ENCODE measurements at places on chromosomes 6 and 20.
A peak's percentile ranks its signal among the peaks of the same experiment; 100 is the strongest.

- no peak for DNase-seq
Measured at GRCh38 chr20:25637247-25637646, 13.4 kb upstream of the NANP start.

- no peak for DNase-seq
Measured at GRCh38 chr6:48475275-48475674, 364.3 kb upstream of the PTCHD4 start.

DNA sequence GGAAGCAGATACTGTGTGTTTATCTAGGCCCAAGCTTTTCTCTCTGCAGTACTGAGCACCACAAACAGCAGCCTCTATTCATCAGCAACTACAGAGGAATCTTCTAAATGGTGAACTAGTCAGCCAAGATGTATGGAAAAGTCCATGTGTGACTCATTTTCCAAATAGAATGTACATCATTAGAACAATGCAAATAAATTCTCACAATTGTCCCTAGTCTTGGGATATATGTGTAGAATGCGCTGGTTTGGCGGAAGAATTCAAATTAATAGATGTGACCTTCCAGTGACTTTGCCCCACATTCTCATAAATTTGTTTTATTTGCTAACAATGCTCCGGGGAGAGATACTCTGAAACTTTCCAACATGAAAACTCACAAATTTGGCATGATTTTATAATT is 436.2 kb downstream of the CBLN4 start:
- no peak for DNase-seq

GRCh38 chr6:89716532-89716931 is 78.0 kb upstream of the LYRM2 start:
- DNase-seq = peak; percentile 59

GRCh38 chr6:167660944-167661551 is 165.7 kb upstream of the AFDN start:
- DNase-seq = no peak

GRCh38 chr6:7156643-7157278 is 49.0 kb downstream of the RREB1 start:
- no peak for DNase-seq

- DNase-seq = no peak
Measured at GRCh38 chr6:30102414-30102969, 10.4 kb downstream of the TRIM31 start.

GRCh38 chr20:18666803-18667415 is 79.1 kb downstream of the DTD1 start:
- no peak for DNase-seq

- no peak for DNase-seq
Measured at GRCh38 chr6:38853236-38853635, 138.1 kb downstream of the DNAH8 start.

DNA sequence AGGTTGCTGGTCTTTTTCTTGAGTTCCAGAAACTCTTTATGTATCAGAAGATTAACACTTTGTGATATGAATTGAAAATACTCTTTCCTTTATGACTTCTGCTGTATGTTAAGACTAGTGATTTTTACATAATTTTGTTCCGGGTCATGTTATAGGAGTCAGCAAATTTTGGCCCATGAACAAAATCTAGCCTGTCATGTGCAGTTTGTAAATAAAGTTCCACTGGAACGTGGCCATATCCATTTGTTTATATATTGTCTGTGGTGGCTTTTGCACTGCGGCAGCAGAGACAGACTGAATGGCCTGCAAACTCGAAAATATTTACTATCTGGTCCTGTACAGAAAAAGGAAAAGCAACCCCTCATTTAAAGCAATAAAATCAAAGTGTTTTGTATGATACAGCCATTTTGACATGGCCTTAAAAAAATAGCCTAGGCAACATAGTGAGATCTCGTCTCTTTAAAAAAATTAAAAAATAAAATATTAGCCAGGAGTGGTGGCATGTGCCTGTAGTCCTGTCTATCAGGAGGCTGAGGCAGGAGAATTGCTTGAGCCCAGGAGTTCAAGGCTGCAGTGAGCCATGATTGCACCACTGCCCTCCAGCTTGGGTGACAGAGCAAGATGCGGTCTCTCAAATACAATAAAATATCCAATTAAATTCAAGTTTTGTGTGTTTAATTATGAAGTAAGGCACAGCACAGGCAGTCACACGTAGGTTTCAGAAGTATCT is 36.9 kb downstream of the SNX9 start:
- no peak for DNase-seq

- DNase-seq = no peak
Measured at GRCh38 chr20:2509468-2509781, 710 bp upstream of the ZNF343 start.

- DNase-seq = no peak
Measured at GRCh38 chr6:25623879-25624278, 28.1 kb upstream of the SCGN start.

DNA sequence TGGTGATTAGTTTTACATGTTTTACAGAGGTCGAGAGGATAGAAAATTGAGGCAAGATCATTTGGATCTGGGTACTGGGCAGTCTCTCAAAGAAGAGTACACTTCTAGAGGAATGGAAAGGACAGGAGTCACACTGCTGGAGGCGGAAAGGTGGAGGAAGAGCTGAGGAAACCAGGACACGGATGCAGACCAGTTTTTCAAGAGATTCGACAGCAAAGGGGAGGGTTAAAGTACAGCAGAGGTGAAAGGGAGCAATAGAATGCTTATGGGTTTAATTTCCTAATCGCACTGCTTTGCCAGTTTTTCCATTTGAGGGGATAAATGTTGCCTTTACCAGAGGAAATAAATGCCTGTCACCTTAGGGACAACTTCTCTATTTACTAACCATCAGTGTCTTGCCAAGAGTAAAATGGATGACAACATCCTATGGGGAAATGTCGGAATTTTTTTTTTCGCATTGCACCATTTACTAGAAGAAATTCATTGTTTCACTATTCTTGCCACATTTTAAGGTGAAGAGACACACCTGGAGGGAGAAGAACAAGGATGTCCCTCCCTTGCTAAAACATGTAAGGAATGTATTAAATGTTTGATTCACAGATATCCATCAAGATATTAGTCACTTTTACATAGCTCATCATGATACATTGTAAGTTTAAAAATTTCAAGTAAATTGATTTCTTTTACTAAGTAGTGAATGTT is 226.6 kb downstream of the COL12A1 start:
- no peak for DNase-seq

DNA sequence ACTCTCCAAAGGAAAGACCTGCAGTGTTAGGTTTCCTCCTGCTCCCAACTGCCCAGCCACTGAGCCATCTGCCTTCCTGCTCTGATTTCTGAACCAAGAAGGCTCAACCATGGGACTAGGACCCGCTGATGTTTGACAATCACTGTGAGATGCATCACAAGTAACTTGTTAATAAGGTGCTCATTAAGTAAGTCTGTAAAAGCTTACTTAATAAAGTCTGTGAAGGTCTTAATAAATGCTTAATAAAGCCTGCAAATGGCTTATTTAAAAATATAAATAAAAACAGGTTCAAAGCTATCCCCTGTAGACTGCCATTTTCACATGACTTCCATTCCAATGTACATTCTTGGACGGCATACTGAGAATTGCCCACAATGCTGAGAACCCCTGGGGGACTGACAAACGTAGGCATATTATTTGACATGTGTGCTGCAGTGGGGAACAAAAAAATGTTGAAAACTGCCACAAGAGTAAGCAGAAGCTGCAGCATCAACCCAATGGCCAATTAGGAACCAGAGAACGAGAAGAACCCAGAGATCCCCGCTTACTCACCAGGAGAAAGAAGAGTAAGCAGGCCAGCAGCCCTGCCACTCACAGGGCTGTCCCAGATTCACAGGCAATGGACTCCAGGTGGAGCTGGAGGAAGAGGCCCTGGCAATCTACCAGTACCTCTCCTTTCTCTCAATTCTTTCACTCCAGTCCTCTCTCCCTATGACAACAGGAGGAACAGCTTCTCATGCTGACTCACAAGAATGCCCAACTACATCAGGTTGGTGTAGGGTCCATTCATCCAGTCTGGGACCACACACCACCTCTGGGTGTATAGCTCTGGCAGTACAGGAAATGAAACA is 19.5 kb downstream of the KIF13A start:
- DNase-seq = no peak

DNA sequence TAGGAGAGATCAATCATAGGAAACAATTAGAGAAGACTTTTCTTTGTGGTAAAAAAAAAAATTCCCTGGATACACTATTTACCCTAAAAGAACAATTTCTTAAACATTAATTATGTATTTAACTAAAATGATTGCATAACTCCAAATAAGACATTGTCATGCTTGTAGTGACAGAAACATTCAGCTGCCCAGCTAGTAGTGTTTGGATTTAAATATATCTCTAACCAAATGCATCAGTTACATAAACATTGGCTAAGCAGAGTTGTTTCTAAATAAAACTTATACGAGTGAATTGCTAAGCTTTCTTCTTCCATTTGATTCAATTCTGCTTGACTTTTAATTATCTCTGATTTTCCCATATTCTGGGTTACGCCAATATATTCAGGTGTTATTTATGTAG is 23.7 kb downstream of the MLIP start:
- no peak for DNase-seq

GRCh38 chr6:169668203-169668847 is 33.5 kb downstream of the WDR27 start:
- no peak for DNase-seq

DNA sequence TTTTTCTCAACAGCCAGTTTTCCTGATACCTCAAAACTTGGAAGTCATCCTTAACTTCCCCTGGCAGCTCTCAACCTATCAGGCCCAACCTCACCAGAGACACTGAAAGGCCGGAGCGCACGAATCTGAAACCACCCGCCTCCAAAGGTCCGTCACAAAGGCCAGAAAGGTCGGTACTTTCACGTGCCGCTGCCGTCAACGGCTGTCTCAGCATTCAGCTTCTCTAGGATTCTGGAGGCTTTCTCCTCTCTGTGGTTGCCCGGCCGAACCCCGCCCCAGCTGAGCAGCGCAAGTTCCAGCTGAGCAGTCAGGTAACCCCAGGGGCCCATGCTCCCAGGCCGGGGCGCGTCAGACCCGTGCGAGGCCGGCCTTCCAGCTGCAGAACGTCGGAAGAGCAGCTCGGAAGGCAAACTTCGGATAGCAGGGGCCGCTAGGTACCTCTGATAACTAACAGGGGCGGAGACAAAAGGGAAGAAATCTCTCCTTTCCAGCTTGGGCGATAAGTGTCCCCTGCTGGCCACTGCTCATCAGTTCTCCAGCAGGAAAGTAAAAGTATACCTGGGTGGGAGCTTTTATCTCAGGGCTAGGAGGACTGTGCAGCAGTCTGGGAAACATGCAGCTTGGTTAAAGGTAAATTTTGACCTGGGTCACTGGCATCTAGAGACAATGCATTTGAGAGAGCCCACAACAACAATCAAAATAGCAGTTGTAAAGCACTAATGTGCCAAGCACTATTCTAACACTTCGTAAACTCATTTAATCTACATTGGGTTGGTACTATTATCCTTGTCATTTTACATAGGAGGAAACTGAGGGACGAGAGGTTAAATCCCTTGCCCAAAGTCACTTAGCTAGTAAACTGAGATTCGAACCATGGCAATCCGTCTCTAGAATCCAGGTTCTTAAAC is 16.1 kb downstream of the ZSCAN12 start:
- peak; percentile 86 for DNase-seq

- DNase-seq = no peak
Measured at GRCh38 chr6:106882138-106882537, 92.4 kb downstream of the CD24 start.

GRCh38 chr6:133546098-133546497 is 304.9 kb downstream of the EYA4 start:
- DNase-seq = no peak

DNA sequence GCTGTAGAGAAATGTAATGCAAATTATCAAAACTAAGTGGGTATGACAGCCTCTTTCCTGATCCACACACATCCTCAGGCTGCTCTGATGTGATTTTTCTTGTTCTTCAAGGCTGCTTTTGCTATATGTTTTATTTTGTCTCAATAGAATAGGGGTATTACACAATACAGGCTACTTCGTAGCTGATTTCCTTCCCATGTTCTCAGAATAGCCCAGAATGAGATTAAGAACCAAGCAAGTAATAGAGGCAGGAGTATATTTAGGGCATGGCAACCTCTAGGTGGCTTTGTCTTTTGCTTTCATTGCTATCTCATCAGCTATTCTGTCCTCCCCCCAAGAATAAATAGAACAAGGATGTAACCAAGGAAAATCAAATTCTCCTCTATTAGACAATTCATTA is 241.8 kb downstream of the ALDH8A1 start:
- DNase-seq = no peak

DNA sequence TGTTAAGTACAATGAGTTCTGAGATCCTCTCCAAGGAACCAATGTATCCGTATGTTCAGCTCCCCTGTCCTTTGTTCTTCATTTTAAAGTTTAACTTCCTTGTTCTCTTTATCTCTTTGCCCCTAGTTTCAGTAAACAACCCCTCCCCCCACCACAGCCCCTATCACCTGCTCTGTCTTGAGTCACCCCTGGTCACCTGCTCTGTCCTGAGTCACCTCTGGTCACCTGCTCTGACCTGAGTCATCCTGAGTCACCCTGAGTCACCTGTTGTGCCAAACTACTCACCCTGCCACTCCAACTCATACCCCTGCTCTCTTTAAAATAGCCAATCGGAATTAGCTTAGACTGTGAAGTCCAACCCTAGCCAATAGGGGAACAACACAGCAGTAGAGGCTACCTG is 288.7 kb upstream of the CDYL start:
- no peak for DNase-seq

- DNase-seq = no peak
Measured at GRCh38 chr20:830011-830521, 3.4 kb upstream of the FAM110A start.

- DNase-seq = peak; percentile 75
Measured at GRCh38 chr6:157649311-157650260, 173.5 kb upstream of the SNX9 start.

- DNase-seq = peak; percentile 55
Measured at GRCh38 chr6:46269447-46270229, 98.9 kb upstream of the ENPP5 start.

- no peak for DNase-seq
Measured at GRCh38 chr20:61948586-61949362, 116.9 kb downstream of the TAF4 start.

DNA sequence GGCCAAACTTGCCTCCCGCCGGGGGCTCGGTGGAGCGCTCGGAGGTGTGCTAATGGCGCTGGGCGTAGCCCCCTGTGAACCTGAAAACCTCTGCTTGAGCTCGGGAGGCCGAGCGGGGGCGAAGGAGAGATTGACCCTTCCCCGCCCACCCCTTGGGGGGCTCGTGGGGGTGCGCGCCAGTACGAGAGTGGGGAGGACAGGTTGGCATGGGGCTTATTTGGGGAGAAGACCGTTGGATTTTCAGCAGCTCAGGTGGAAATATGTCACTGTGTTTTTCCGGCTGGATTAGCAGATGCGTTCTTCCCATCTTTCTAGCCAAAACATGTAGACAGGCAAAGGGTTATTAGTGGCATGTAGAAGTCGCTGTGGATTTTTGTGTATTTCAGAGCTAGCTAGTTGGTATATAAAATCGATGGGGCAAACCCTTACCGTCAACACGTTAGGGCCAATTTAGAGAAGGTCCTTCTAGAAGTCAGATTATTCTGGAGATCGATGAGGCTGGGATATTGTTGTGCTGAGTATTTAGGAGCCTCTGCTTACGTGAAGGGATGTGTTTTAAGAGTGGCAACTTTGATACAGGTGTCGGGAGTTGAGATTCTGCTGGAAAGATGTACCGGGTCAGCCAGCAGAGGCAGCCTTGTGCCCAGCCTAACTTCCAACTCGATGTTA is 525 bp downstream of the NCOA7 start:
- DNase-seq = no peak

All from right cardiac atrium (tissue), 5 donors.